Hippocampal formation (tissue), 2 donors: ENCODE measurements at places on chromosomes 4 and X.
A peak's percentile ranks its signal among the peaks of the same experiment; 100 is the strongest.

DNA sequence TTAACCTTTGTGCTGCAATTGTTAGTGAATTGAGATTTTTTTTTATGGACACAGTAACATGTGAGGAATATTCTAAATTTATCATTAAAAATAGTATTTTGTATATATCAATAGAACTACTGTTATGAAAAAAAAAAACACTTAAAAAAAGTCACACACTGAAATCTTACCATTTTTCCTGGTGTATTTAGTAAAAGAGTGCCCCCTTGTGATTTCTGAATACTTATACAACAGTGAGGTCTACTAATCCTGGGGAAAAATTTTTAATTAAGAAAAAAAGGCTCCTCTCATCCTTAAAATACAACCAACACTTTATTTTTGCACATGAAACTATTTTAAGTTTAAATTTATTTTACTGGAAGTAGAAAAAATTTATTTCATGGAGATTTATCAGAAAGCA lies 56.4 kb upstream of the SPOCK3 start:
- peak; percentile 47 for DNase-seq

DNA sequence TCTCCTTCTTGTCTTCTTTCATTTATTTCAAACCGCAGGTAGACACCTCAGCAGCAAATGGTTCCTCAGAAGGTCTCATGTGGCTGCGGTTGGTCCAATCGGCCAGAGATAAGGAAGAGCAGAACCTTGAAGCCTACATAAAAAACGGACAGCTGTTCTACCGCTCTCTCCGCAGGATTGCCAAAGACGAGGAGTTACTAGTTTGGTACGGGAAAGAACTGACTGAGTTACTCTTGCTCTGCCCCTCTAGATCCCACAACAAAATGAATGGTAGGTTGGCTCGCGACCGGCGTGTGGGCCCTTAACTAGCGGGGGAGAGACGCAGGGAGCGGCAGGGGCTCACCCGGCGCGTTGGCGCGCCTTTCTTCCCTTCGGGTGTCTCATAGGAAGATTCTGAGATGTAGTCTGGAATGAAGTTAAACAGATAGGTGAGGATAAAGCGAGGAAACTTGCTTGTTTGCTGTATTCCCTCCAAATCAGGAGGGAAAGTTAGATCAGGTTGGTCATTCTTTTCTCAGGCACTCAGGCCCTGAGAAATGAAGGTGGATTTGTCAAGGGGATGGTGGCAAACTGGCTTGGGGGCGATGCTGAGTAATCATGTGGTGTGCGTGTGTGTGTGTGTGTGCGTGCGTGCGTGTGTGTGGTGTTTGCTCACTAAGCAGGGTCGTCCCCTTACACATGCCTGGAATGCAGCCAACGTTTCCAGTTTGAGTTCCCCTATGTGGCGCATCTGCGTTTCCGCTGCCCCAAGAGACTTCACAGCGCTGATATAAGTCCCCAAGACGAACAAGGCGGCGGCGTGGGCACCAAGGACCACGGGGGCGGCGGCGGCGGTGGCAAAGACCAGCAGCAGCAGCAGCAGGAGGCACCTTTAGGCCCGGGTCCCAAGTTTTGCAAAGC lies 4.2 kb downstream of the PRDM8 start:
- no peak for DNase-seq

- no peak for DNase-seq
These were observed 9.4 kb downstream of the LETM1 start for GRCh38 chr4:1846580-1846979.

DNA sequence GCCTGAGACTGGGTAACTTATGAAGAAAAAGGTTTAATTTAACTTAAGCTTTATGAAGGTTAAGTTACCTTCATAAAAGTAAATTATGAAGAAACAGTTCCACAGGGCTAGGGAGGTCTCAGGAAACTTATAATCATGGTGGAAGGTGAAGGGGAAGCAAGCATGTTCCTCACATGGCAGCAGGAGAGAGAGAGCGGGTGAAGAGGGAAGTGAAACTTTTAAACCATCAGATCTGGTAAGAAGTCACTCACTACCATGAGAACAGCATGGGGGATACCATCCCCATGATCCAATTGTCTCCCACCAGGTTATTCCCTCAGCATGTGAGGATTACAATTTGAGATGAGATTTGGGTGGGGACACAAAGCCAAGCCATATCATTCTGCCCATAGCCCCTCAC lies 944.7 kb upstream of the NDST4 start:
- DNase-seq = no peak

GRCh38 chr4:100312615-100313350 lies 122.5 kb upstream of the DDIT4L start:
- no peak for DNase-seq

DNA sequence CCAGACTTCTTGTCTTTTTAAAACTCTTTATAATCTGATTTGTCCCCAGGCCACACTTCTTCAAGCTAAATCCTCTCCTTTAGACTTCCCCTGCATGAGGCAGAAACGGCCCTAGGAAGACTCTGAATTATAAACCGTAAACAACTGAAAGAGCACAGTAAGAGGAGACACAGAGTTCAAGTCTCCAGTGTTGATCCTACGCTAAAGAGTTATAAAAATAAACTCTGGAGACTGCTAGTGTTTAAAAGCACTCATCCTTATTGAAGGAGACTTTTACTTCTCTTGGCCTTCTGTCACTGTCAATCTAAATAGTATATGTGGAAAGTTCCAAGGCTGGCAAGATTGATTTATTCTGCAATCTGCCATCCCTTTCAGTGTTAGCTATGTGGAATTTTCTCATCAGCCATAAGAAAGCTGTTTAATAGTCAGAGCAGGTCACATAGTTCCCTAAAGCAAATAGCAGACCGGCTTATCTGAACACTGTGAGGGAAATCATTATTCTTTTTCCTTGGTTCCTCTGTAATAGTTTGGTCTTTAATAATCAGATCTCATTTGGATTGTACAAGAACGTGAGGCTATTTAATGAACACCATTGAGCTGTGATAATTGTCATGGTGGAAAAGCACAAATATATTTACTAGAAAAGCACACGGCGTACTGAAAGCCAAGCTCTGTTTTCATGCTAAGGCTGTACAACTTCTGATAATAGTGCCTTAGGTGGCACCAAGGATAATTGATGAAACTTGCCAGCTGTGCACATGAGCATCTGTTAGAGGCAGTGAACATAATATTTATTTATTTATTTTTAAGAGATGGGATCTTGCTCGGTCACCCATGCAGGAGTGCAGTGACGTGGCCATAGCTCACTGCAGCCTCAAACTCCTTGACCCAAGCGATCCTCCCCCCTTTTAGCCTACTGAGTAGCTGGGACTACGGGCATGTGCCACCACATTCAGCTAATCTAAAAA lies 157.7 kb downstream of the CEP135 start:
- no peak for DNase-seq

DNA sequence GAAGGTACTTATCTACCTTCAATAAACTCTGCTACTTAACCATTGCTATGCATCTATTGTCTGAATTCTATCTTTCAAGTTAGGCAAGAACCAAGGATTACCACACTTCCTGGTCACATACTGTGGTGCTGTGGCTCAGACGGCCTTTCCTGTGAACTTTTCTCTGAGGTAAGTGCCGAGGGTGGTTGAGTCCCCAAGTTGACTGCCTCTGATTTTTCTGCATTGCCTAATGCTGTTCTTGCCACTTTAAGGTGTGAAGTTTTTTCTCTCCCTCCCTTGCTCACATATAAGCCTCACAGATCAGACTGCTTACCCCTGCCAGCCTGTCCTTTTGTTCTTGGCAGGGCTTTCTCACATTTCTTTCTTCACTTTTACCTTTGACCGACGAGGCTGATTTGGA lies 348.0 kb upstream of the POU3F4 start:
- DNase-seq = no peak

- DNase-seq = no peak
These were observed 41.5 kb upstream of the DCAF8L2 start for GRCh38 chrX:27548624-27549023.

GRCh38 chr4:110085131-110085530 lies 113.3 kb downstream of the ELOVL6 start:
- no peak for DNase-seq

DNA sequence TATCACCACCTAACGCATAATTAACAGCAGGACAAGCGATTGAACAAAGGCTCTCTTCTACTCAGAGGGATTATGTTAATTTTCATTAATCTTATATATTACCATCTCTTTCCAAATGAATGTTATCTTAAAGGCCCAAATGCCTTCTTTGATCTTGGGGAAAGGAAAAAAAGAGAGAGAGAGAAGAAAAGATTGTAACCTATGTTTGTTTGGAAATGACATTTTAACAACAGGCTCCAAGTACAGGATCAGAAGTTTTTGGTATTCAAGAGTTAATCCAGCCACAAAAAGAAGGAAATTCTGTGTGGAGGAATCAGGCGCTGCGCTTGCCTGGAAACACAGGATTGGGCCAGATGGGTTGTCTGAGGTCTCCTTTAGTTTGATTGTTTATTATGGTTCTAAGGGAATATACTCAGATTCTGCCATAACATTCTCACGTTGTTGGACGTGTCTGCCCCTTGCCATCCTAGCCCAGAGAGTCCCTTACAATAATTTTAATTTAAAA lies 100.7 kb upstream of the STX18 start:
- no peak for DNase-seq

DNA sequence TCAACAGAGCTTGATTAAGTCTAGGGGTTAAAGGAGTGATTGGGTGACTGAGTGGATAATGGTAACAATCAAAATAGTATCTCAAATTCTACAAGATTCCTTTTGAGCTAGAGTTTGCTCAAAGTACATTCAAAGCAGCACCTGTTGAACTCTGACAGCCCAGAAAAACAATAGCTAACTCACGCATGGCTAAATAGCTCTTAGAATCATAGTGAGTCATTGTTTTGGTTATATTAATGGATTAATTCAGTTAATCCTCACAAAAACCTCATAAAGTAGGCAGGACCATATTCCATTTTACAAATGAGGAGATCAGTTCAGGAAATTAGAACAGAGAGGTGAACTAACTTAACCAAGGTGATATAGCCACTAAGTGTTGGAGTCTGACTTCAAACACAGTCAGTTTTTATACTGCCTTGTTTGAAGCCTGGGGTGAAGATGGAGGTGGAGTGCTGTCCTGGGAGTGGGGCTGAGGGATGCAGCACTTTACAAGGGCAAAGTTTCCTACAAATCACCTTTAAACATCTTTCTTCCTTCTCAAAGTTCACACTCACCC lies 35.9 kb upstream of the PPM1K start:
- DNase-seq = no peak
